ENCODE measurements at places on chromosomes 1 and 21.

DNA sequence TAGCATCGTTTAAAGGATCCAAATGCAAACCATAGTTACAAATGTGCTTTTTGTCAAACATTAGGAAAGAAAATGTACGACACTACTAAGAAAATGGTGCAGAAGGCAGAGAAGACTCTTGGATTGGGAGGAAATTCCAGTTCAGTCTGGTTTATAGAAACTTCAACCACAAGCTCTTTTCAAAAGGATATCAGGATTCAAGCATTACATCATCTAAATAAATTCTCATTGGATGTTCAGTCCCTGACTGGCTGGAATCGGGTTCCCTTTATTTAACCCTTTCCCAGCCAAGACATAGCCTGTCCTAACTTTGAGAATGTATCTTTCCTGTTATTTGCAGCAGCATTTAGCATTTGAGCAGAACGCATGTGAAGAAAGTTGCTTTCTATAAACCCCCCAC is 184.6 kb downstream of the LMO4 start:
- DNase-seq = no peak

DNA sequence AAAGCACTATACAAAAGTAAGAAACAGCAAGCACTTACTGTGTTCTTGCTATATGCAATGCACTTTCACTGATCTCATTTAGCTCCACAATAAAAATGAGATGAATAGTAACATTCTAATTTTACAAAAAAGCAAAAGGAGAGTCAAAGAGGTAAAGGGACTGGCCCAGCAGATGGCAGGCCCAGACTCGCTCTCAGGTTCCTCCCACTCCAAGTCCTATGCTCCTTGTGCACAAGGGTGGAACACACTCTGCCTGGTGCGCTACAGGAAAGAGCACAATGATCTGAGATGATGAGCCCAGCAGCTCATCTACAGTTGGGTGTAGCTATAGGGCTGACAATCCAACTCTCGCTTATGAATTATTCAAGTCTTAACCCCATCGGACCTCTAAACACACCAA is 94.1 kb upstream of the LYST start:
- no peak for DNase-seq

- DNase-seq = no peak
Measured at GRCh38 chr21:34994766-34995631, 54.1 kb downstream of the RUNX1 start.

- no peak for DNase-seq
Measured at GRCh38 chr1:230326971-230327891, 98.9 kb downstream of the PGBD5 start.

DNA sequence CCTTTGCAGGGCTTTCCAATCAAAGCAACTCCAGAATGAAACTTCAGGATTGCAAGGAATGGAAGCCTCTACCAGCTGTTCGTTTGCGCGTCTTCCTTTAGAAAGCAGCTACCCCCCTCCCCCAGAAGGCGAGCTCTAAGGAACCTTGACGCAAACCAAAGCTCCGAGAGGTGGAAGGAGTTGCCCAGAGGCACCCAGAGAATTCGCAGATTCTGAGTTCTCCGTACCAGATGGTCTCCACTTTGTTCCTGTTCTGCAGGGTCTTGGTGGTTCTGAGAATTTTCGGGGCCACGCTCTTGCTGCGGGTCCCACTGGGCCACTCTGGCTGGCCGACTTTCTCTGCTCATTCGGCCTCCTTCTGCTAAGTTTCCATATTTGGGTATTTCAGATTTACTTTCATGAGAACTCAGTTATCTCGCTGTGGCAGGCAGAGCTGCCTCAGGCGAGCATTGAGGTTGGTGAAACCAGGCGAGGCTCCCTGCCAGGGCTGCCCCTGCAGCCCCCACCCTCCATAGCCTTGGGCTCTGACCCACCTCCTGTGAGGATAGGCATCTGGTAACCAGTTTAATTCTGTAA is 801 bp downstream of the TRAF5 start:
- no peak for DNase-seq

- no peak for DNase-seq
Measured at GRCh38 chr1:15444468-15445389, 6.5 kb downstream of the CTRC start.

DNA sequence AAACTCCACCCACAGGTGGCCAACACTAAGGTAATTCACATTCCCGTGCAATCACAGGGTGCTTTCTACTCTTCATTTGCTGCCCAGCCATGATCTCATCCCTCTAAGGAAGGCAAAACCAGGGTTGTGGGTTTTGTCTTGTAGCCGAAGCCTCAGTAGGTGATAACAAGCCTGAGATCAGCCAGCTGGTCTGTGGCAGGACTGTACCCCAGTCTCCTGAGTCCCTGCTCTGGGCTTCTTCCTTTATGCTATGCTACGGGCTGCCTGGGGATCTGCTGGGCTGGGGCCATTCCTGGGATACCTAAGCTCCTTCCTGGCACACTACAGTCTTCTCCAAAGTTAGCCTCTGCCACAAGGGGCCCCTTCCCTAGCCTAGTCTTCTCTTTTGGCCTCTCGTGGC is 9.8 kb downstream of the PPFIA4 start:
- no peak for DNase-seq

DNA sequence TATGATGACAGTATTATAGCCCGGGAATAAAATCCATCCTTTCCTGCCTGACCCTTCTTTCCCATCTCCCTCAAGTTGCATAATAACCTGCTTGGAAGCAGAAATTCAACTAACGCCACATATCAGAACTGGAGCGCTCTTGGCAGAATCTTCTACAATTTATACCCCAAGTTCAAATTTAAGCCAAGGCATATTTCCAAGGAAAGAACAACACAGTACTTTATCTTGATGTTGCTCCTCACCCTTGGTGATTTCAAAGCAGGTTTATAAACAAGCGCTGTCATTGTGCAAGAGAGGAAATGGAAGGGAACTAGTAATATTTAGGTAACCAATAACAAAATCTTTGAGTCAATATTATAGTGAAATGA is 38.0 kb upstream of the PTGFRN start:
- no peak for DNase-seq

- DNase-seq = no peak
Measured at GRCh38 chr1:95017775-95018174, 55.0 kb downstream of the ALG14 start.

DNA sequence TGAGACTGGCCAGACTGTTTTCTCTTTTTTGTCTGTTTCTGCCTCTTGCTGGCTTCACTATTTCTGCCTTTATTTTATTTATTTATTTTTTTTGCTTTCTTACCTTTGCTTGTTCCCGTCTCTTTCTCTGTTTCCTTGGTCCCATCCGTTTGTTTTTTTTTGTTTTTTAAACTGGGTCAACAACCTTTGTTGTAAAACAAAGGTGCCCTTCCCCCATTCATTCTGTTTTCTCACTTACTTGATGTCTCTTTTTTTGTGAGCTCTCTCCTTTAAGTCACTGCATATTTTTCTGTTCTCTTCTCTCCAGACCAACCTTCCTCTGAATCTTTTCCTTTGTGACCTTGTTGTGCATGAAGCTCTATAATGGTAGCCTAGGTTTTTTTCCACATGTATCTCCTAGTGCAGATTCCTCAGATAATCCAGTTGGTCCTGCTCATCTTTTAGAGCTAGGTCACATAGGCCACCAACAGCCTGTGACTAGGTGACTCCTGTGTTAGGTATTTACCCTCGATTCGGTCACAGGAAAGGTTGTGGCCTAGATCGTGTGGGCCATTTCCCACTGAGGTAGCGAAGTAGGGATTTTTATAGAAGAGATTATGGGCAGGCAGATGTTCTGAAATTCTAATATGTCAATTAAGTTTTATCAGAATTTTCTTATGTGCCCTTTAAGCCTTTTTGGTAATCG is 15.9 kb downstream of the GNAI3 start:
- DNase-seq = no peak

DNA sequence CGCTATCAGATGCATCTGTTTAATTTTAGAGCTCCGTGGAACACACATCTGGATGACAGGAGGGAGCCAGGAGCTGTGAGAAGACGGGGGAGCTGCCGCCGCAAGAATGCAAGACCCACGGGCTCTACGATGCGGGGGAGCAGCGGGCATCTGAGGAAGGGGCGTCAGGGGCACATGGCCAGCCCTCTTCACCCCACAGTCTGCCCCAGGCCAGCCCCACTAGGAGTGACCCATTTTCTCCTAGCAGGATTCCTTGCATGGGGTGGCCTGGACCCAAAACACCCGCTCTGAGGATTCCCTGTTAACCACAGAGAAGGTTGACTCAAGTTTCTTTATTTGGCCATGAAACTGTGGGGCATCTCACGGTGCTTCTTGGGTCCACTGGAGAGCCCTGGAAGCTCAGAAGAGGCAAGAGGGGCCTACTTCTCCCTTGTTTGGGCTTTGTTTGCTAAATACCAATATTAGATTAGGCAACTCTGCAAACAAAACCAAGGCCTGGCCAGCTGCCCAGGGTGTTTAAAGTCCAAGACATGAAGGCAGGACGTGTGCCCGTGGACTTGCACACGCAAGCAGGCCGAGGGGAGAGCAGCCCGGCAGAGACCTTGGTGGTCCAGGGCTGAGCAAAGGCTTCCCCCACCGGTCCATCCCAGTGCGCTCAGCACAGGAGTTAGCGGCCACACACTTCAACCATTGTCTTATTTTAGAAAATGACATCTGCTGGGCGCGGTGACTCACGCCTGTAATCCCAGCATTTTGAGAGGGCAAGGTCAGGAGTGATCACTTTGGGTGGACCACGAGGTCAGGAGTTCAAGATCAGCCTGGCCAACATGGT is 89.8 kb downstream of the DHRS3 start:
- DNase-seq = no peak

DNA sequence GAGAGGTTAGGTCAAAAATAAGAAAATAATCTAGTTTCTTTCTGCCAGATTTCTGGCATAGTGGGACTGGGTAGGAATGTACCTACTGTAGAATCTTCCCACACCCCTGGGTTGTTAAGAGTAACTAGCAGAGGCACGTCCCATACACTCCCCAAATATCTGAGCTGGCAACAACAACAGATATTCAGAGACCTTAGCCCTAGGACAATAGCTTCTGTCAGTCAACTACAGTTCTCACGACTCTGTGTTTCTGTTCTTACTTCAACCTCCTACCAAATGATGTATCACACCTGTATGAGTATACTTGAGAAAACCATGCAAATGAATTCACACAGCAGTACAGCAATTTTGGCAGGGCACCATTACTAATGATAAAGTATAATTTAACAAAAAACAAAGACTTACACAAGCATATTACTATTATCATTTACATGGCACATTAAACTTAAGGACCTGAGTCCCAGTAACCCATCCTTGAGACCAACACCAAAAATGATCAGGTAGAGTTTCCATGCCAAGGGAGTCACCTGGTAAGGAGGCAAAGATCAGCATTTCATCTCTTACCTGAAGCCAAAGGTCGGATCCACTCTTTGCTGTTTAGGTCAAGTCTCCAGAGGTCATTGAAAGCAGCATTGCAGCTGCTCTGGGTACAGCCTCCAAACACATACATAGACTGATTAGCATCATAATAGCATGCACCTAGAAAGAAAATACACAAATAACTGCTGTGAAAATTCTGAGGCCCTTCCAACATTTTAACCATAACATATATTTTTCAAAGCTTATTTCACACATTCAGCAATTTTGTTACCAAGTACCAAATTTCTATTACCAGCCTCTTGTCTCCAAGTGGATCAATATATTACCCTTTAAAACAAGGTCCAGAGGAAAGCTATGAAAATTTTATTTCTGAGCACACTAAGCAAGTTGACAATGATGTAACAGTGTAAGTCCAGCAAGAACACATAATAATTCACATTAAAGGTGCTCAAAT is 57.5 kb upstream of the CPLANE2 start:
- DNase-seq = no peak

GRCh38 chr1:68117416-68117815 is 67.0 kb upstream of the DIRAS3 start:
- DNase-seq = no peak

- no peak for DNase-seq
Measured at GRCh38 chr1:65963156-65963888, 170.6 kb downstream of the PDE4B start.

- DNase-seq = no peak
Measured at GRCh38 chr1:185741551-185741950, 7.4 kb downstream of the HMCN1 start.

DNA sequence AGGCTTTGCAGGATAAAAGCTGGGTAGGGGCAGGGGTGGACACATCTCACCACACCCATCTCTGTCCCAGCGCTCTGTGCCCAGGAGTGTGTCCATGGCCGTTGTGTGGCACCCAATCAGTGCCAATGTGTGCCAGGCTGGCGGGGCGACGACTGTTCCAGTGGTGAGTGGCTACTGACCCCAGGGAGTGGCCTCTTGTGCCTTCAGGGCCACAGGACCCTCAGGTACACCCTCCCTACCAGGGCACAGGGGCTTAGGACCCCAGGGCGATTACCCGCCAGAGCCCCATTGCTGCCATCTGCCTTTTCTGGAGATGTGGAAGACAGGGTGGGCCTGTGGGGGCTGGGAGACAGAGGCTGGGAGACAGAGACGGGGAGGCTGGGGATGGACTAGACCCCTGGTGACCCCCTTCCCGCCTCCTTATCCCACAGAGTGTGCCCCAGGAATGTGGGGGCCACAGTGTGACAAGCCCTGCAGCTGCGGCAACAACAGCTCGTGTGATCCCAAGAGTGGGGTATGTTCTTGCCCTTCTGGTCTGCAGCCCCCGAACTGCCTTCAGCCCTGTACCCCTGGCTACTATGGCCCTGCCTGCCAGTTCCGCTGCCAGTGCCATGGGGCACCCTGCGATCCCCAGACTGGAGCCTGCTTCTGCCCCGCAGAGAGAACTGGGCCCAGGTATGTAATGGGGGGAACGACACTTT is 12.8 kb downstream of the PEAR1 start:
- no peak for DNase-seq
